ENCODE measurements at places on chromosomes 2 and 18. TPM values are rescaled to one million over a fixed set of nuclear protein-coding genes. Genes with fewer than 3 reads are reported as not detected.

- peak; percentile 74 for DNase-seq
Measured at GRCh38 chr2:136025057-136025973, 39.9 kb upstream of the DARS1 start.

GRCh38 chr2:168120310-168120709 lies 127.1 kb downstream of the STK39 start:
- no peak for DNase-seq

DNA sequence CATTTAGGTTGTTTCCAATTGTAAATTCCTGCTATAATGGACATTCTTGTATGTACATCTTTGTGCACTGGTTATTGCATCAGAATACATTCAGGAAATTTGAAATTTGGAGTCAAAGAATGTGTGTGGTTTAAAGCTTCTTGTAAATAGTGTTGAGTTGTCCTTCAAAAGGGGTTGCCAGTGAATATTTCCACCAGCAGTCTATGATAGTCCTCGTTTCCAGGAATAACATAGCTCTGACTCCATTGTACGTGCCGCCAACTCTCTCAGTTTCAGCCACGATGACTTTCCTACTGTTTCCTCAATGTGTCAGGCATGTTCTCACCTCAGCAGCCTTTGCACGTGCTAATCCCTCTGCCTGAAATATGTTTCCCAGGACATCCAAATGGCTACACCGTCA lies 10.9 kb upstream of the HS6ST1 start:
- DNase-seq = no peak

DNA sequence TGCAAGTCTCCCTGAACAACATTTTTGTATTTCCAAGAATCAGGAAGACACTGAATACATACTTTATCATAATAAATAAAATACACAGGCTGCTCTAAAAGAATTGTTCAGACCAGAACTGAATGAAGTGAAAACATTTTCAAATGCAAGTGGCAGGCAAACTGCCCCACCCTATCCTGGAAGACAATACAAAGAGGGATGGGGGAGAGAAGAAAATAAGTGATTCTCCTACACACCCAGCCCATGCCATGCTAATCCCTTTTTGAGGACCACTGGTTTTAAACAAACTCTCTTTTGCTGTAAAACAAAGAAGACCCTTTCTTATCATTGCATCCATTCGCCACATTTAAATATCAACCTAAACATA lies 95.6 kb downstream of the PID1 start:
- no peak for DNase-seq

DNA sequence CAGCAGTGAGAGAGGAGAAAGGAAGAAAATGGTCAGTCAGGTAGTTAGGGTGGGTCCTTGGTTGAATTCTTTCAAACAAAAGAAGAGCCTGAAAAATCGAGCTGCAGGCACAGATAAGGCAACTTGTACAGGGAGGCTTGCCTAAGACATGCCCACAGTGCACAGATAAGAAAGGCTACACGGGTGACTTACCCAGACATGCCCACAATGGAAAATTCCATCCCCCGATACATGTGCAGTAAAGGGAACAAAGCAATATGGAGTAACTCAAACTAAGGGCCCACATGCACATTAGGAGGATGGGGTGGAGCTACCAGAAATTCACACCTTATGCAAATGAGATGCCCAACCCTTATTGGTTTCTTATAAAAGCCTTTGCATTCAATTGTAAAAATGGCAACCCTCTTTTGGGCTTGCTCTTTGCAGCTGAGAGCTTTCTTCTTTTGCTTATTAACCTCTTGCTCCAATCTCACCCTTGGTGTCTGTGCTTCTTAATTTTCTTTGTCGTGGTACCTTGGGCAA lies 110.3 kb upstream of the RMP24 start:
- DNase-seq = no peak

GRCh38 chr2:182142062-182142461 lies 156.4 kb downstream of the PPP1R1C start:
- no peak for DNase-seq

- no peak for DNase-seq
Measured at GRCh38 chr18:79485788-79486355, 90.1 kb downstream of the NFATC1 start.

- no peak for DNase-seq
Measured at GRCh38 chr2:238728330-238729260, 119.3 kb upstream of the TWIST2 start.

PPP1R1C gene
- 9.3 TPM for total RNA-seq

GREB1 gene
- 19.5 TPM for total RNA-seq

TMEM163 gene
- total RNA-seq = 0.06 TPM

Measured in right lobe of liver (tissue), 6 donors.